ENCODE measurements at places on chromosomes 2 and 18.

- no peak for DNase-seq
Measured at GRCh38 chr18:56959120-56959519, 187.8 kb upstream of the BOD1L2 start.

DNA sequence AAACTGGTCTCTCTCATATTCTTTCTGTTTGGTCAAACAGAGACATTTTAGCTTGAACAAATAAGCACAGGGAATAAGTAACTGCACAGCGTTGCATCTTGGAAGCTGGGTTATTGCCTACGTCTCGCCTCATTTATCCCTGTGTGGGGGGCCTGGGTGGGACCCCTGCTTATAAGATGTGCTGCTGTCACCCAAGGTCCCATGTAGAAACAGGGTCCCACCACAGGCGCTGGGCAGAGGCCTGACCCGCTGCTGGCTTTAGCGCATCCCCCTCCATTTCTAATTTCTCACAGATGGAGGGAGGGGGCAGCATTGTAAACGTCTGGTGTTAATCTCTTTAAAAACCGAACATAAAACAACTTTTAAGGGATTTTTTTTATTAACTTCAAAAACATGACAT lies 207.8 kb downstream of the HDAC4 start:
- no peak for DNase-seq

DNA sequence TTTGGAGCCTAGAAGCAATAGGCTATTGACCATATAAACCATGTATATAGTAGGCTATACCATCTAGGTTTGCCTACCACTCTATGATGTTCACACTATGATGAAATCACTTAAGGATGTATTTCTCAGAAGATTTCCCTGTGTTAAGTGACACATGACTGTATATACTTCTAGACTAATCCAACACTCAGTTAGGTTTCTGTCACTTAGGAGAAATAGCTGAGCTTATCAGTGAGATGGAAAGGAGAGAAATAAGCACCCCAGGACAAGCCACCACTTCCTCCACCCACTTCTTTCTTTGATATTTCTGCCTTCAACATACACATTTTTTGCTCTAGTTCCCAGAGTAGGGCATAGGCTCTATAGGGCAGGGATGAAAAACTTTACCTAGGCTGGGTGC lies 7.8 kb downstream of the PECR start:
- no peak for DNase-seq

GRCh38 chr2:44107974-44108373 lies 60.7 kb upstream of the PPM1B start:
- DNase-seq = no peak

- no peak for DNase-seq
Measured at GRCh38 chr2:100248044-100248330, 74.3 kb downstream of the LONRF2 start.

DNA sequence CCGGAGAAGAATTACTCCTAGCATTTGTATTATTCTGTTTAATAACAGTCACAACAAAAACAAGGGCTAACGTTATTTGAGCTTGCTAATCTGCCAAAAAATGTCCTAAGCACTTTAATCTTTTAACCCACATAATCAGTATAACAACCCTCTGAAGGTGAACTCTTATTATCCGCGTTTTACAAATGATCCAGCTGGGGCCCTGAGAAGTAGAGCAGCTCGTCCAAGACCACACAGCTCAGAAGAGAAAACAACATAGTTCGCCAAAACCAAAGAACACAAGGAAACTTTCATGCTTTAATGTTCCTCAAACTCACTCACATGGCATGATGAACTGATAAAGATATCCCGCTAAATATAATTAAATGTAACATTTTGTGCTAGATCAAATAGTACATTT lies 159.7 kb upstream of the ZNF236 start:
- no peak for DNase-seq

GRCh38 chr18:45054636-45055035 lies 373.9 kb downstream of the SETBP1 start:
- DNase-seq = no peak

DNA sequence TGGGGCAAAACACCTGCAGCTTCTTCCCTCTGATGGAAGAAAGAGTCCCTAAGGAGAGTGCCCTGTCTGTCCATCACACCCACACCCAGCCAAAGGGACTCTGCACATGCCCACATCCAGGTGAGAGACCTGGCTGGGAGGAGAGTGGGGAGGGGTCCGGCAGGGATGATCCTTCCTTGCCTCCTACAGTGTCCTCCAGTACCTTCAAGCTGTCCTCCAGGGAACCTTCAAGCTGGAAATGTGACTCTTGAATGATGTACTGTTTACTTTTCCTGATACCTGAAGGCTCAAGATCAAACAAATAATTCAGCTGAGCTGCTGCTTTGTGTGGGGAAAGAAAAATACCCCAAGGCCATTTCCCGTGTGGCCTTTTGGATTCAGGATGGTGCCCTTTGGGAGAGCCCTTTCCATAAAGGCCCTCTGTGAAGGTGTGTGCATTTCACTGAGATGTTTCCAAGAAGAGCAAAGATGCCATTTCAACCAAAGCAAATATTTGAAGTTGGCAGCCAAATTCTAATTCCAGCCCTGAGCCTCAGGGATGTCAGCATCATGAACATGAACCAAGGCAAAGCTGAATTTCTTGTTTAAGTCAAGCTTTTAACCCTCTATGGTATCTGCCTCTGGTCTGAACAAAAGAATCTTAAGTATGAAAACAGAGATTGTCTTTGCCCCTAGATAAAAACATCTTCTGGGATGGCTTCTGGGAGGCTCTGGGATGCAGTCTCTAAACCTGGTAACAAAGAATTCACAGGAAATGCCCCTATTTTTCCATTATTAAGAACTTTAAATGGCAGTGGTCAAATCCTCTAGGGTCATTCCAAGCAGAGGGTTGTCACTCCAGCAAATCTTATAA lies 11.1 kb downstream of the EVA1A start:
- no peak for DNase-seq

DNA sequence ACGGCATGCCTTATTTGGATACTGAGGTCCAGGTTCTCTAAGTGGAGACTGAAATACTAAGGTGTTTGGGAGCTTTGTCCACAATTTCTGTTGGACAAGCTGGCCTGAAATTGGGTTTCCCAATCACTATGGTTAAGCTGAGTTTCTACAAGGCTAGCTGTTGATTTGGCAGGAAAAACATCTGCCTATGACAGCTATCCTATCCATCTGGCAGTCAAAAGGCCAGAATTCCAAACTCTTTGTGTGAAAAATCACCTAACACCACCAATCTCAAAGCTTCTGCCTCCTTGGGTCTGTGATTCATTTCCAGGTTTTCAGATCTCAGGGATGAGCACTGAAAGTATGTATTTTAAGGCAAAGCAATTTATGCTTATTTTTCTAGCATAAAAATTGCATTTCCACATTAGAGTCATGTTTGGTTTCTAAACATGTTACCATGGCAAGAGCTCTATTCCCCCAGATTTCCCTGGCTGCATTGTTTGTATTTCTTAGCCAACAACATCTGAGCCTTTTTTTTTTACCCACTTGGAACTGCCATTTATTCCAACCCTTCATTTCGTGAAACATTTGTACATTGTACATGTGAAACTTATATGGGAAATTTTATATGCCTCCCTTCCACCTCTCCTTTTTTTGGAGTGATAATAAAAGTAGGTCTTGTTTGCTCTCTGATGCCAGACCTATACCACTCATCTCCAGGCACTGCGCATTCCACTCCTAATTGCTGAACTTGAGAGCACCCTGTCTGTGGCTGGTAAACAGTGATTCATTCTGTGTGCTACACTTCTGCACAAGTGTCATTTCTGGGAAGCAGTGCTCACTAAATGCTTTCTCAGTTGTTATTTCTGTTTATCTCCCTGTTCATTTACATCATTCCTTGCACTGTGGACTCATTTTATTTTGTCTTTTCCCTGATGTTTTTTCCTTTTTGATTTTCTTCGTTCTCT lies 15.9 kb upstream of the CCDC85A start:
- DNase-seq = no peak

- no peak for DNase-seq
Measured at GRCh38 chr2:37847792-37848191, 77.3 kb upstream of the RMDN2 start.

GRCh38 chr18:77560341-77560992 lies 310.8 kb downstream of the GALR1 start:
- no peak for DNase-seq

DNA sequence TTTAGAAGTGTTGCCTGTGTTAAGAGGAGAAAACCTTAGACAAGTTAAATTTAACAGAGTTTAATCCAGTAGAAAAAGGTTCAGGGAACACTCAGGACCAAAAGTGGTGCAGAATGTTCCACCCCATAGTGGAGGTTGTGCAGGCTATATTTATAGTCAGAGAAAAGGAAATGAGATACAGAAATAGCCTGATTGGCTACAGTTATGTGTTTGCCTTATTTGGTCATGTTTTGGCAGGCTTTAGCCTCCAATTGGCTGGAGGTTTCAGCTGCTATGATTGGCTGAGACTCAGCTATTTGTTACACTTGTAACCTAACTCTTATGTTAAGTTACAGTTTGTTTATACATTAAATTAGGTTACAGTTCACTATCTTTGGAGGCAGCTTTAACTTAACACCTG lies 4.2 kb downstream of the STAMBP start:
- no peak for DNase-seq

GRCh38 chr2:218855305-218856166 lies 4.1 kb upstream of the WNT6 start:
- DNase-seq = no peak

- no peak for DNase-seq
Measured at GRCh38 chr2:47086054-47086471, 69.0 kb downstream of the STPG4 start.

DNA sequence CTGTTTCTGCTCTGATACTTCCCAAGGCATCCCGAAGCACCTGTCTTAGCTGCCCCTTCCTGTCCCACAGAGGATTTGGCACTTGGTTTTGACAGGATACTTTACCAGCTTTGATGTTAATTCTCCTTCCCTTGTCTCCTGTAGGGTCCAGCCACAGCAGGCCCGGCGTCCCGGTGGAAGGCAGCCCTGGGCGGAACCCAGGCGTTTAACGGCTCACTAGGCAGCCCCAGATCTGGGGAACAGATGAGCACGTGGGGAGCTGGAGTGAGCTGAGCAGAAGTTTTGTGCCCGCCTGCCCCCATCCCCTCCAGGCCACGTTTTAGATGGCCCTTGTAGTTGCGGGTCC lies 11.4 kb downstream of the ANKRD23 start:
- no peak for DNase-seq

DNA sequence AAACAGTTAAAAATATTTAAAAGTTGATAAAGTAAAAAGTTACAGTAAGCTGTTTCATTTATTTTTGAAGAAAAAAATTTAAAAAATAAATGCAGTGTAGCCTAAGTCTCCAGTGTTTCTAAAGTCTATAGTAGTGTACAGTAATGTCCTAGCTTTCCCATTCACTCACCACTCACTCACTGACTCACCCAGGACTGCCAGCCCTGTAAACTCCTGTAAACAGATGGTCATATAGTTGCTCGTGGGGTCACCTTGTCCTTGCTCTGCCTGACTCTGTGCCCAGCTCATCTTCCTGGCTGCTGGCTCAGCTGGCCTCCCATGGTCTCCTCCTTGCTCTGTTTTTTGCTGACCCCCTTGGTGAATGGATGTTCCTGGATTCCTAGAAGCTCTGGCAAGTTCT lies 180.3 kb downstream of the VAPA start:
- DNase-seq = no peak

All from stimulated activated CD4-positive, alpha-beta T cell treated with anti-CD3 and anti-CD28 coated beads, TNF-alpha, amount 100 ng/mL, for 24 hours (primary cell).